ENCODE measurements at places on chromosomes 2 and 18. TPM values are rescaled to one million over a fixed set of nuclear protein-coding genes. Genes with fewer than 3 reads are reported as not detected.

DNA sequence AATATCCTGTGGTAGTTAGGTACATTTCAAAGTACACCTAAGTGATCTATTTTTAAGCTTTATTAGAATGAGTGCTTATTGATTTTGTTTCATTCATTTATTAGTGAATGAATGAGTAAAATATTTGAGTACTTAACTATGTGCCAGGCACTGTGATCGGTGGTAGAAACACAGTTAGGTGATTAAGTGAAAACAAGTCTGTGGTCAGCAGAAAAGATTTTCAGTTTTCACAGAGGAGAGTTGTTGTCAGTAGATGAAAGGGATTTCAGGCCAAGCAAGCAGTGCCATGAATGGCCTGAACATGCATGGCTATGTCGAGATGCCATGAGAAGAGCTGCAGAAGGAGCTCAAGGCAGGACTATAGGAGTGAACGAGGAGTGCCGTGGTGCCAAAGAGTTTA lies 85.9 kb downstream of the SPTBN1 start:
- H3K36me3 ChIP-seq = no peaks in the 10 kb centered on the region
- H3K27ac ChIP-seq = no peak overlapping the region
- DNase-seq = no peak
- H3K4me3 ChIP-seq = no peak overlapping the region
- no peaks in the 10 kb centered on the region for H3K27me3 ChIP-seq
- H3K4me1 ChIP-seq = no peaks in the 10 kb centered on the region

DNA sequence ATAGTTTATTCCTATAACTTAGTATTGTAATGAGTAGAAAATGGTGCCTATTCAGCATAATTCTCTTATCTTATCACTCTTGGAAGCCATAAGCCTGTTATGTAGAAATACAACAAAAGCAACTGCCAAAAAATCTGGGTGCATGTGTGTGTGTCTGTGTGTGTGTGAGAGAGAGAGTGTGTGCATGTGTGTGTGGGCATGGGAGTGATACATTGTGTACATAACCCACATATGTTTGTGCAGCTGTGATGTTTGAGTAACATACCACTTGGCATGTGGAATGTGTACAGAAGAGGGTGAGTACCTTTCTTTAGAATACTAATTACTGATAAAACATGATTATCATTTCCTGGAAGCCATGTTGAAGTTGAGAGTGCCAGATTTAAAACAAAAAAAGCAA lies 642.3 kb upstream of the SYT4 start:
- no peak for DNase-seq
- no peak overlapping the region for H3K4me3 ChIP-seq
- H3K27me3 ChIP-seq = no peaks in the 10 kb centered on the region
- no peaks in the 10 kb centered on the region for H3K4me1 ChIP-seq
- no peak overlapping the region for H3K27ac ChIP-seq
- H3K36me3 ChIP-seq = no peaks in the 10 kb centered on the region

DNA sequence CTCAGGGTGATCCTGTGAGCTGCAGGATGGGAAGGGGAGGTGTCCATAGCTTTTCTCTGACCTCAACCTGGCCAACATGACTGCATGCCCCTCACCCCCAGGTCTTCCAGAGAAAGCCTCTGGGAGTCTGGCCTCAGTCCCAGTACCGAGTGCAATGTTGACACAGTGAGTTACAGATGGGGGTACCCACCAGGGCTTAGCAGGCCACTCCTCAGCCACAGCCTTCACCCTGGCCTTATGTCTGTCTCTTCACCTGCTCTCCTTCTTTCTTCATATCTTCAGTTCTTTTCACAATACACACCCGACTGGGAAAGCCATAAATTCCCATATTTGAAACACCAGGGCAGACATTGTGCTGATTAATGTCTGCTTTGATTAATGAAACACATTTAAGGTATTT lies 33.5 kb downstream of the AOX1 start:
- no peaks in the 10 kb centered on the region for H3K27me3 ChIP-seq
- H3K4me3 ChIP-seq = no peak overlapping the region
- H3K4me1 ChIP-seq = peaks cover under 1% of the 10 kb centered on the region
- H3K27ac ChIP-seq = no peak overlapping the region
- no peaks in the 10 kb centered on the region for H3K36me3 ChIP-seq
- DNase-seq = no peak

The WDR54 gene
- total RNA-seq = 6.7 TPM

DNA sequence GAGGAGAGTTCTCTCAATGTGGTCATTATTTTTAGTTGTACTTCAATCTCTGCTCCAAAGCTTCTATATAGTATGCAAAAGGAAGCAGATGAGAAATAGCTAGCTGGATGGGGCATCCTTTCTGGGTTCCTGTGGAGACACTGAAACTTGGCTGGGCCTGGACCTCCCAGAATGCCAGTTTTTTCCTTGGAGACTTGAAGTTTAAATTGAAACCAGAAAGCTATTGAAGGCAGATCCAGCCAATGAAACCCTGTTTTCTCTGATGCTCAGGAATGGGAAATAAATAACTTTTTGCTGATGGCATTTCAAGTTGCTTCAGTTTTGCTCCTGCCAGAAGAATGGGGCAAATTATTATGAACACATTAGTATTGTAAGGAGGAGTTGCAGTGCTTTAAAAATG lies 2.9 kb downstream of the SETBP1 start:
- H3K27me3 ChIP-seq = no peaks in the 10 kb centered on the region
- no peak overlapping the region for H3K4me3 ChIP-seq
- H3K27ac ChIP-seq = peak overlapping the region; percentile 86
- H3K4me1 ChIP-seq = no peaks in the 10 kb centered on the region
- no peak for DNase-seq
- no peaks in the 10 kb centered on the region for H3K36me3 ChIP-seq

DNA sequence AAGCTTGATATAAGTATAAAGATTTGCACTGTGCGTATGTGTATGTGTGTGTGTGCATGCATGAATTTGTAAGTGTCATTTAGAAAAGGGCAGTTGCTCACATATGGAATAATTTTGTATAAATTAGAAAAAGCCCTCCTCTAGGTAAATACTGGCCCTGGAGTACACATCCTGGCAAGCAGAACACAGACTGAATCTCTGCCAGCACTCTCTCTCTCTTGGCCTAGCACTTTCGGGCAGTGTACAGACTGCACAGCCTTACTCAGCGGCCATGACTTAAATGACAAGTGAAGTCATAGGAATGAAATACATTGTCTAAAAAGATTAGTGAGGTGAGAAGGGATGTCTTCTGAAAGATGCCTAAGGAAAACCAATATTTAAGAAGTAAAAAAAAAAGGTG lies 214.1 kb downstream of the RDH14 start:
- DNase-seq = no peak
- no peak overlapping the region for H3K27ac ChIP-seq
- no peaks in the 10 kb centered on the region for H3K27me3 ChIP-seq
- H3K4me3 ChIP-seq = no peak overlapping the region
- H3K36me3 ChIP-seq = no peaks in the 10 kb centered on the region

DNA sequence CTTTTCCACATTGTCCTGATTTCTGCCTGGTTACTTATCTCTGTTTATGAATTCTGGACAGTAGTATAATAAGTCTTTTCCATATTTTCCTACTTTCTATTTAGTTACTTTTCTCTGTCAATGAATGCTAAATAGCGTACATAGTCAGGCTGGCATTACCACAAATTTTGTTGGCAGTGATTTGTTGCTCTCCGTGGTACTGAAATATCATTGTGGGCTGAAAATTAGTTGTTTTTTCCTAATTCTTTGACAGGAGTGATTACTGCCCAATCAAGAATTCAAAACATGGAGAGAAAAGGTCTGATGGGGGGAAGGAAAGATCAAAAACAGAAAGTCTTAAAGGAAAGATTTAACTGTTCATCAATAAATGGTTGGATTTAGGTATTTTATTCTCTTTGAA lies 7.7 kb upstream of the GALNT13 start:
- H3K4me1 ChIP-seq = no peaks in the 10 kb centered on the region
- H3K27me3 ChIP-seq = no peaks in the 10 kb centered on the region
- no peaks in the 10 kb centered on the region for H3K36me3 ChIP-seq
- no peak overlapping the region for H3K4me3 ChIP-seq
- no peak overlapping the region for H3K27ac ChIP-seq
- no peak for DNase-seq

- H3K27me3 ChIP-seq = peaks cover 95% of the 10 kb centered on the region
- H3K4me1 ChIP-seq = peaks cover 7% of the 10 kb centered on the region
- no peak for DNase-seq
- H3K27ac ChIP-seq = no peak overlapping the region
- peak overlapping the region; percentile 42 for H3K4me3 ChIP-seq
Measured at GRCh38 chr18:906416-907114, 1.9 kb downstream of the ADCYAP1 start.

DNA sequence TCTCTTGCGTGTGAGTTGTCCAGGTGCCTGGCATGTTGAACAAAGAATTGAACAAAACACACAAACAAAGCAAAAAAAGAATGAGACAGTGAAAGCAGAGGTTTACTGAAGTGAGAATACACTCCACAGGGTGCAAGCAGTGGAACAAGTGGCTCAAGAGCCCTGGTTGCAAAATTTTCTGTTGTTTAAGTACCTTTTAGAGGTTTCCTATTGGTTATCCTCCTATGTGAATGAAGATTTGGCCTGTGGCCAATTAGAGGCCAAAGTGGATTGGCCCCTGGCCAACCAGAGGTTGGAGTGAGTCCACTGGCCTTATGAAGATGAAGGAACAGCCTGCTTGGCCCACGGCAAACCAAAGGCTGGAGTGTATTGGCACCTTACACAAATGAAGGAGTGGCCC lies 1188.5 kb upstream of the NRXN1 start:
- no peaks in the 10 kb centered on the region for H3K27me3 ChIP-seq
- H3K36me3 ChIP-seq = no peaks in the 10 kb centered on the region
- H3K4me1 ChIP-seq = no peaks in the 10 kb centered on the region
- no peak for DNase-seq
- no peak overlapping the region for H3K4me3 ChIP-seq
- H3K27ac ChIP-seq = no peak overlapping the region

DNA sequence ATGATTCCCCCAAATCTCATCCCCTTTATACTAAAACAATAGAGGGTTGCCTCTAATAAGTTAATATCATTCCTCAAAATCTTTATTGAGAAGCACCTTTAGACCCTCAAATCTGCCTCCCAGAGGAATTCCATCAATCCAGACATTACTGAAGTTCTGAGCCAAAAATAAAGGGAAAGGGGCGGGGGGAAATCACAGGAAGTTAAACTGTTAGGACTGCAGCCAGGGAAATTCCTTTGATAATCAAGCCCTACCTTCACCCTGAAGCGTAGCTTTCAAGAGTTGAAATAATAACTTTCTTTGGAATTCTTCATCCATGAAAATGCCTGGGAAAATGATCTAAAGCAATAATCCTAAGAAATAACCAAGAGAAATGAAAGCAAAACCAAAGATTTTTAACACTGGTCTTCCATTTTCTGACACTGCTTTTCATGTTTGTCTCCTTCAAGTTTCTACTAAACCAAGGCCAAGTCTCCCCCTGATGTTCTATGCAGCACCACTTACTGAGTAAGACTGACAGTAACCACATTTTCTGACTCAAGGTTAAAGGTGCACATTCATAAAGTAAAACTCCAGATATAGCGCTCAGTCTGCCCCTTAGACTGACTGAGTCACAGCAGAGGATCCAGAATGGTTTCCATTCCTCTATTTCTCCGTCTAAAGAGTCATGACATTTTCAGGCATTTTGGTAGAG lies 78.2 kb downstream of the TCF4 start:
- no peak for DNase-seq
- no peaks in the 10 kb centered on the region for H3K4me1 ChIP-seq
- H3K27ac ChIP-seq = peak overlapping the region; percentile 52
- H3K4me3 ChIP-seq = peak overlapping the region; percentile 41
- H3K27me3 ChIP-seq = no peaks in the 10 kb centered on the region

GRCh38 chr2:73101626-73102256 lies 11.0 kb downstream of the RAB11FIP5 start:
- H3K36me3 ChIP-seq = no peaks in the 10 kb centered on the region
- H3K27me3 ChIP-seq = no peaks in the 10 kb centered on the region
- no peak overlapping the region for H3K4me3 ChIP-seq
- H3K4me1 ChIP-seq = no peaks in the 10 kb centered on the region
- no peak for DNase-seq

The FNDC4 gene
- 57.7 TPM for total RNA-seq

DNA sequence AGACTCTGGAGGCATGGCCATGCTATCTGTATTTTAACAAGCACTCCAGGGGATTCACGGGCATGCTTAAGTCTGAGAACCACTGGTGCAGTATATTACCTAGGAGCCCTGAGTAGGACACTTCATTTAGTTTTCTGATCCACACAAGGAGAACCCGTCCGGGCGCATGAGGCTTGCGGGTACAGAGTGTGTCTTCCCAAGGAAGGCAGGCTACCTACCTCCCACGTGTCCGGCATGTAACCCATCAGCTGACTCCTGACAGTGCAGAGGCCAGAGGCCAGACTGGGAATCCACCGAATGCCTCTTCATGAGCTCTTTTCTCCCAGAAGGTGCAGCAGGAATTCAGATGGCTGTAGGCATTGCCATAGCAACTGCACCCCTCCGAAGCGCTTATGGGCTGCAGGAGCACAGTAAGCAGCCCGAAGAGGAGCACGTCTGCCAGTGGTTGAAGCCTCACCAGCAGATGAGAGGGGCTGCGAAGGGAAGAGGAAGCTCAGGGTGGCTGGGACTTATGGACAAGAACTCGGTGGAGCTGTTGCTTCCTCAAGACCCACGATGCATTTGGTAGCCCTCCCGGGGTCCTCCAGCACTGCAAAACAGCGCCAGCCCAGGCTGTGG lies 33.8 kb upstream of the DNMT3A start:
- no peaks in the 10 kb centered on the region for H3K36me3 ChIP-seq
- H3K4me1 ChIP-seq = peaks cover 3% of the 10 kb centered on the region
- H3K27ac ChIP-seq = no peak overlapping the region
- no peak overlapping the region for H3K4me3 ChIP-seq

DNA sequence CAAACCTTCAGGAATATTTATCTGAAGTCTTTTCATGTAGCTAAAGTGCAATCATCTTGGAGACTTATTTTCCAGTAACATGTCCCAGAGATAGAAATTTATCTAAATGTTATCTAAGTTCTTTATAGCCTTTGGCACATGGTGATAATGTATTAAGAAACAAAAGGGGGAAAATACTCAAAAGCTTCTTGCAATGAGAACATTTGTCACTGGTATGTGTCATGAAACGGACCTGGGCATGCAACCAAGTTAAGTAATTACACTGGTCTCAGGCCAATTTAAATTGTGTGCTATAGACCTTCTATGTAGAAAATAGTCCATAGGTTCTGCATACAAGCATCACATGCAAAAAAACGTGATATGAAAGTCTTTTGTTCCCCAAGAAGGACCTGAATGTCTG lies 136.2 kb downstream of the SLC8A1 start:
- H3K27me3 ChIP-seq = no peaks in the 10 kb centered on the region
- H3K4me3 ChIP-seq = no peak overlapping the region
- no peak overlapping the region for H3K27ac ChIP-seq

GRCh38 chr2:210162466-210163124 lies 8.6 kb downstream of the KANSL1L start:
- no peak for DNase-seq
- no peak overlapping the region for H3K4me3 ChIP-seq
- H3K27me3 ChIP-seq = no peaks in the 10 kb centered on the region
- no peak overlapping the region for H3K27ac ChIP-seq
- H3K36me3 ChIP-seq = no peaks in the 10 kb centered on the region
- no peaks in the 10 kb centered on the region for H3K4me1 ChIP-seq

Data from breast epithelium (tissue), 4 donors.